ENCODE measurements at places on chromosomes 7 and 10.

GRCh38 chr10:131203456-131204357 lies 107.8 kb downstream of the TCERG1L start:
- DNase-seq: no peak

DNA sequence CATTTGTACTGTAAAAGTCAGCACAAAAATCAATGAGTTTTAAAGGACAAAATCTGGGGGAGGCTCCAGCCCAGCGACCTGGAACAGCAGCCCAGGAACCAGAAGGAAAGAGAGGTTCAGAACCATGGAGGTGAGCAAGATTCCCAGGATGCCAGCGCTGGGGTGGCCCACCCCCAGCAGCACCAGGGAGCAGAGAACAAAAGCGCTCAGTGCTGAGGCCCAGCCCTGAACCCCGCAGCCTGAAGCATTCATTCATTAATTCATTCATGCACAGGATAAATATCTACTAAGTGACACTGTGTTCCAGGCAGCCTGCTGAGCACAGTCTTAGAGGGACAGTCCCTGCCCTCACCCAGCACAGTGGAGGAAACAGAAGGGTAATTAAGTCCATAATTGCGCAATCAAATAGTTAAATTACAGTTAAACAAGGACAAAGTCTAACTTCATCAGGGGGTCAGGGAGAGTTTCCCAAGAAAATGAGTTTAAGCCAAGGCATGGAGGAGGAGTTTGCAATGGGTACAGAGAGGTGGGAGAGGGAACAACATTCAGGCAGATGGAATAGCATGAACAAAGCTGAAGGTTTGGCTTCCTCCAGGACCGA lies 202.3 kb downstream of the GRID1 start:
- no peak for DNase-seq

- no peak for DNase-seq
These were observed 113.2 kb downstream of the CDC14C start for GRCh38 chr7:49037346-49038210.

- no peak for DNase-seq
These were observed 39.9 kb downstream of the LDB3 start for GRCh38 chr10:86708068-86708782.

- no peak for DNase-seq
These were observed 496.9 kb downstream of the CCSER2 start for GRCh38 chr10:84825330-84825729.

GRCh38 chr7:41930538-41931262 lies 227.8 kb upstream of the INHBA start:
- no peak for DNase-seq

DNA sequence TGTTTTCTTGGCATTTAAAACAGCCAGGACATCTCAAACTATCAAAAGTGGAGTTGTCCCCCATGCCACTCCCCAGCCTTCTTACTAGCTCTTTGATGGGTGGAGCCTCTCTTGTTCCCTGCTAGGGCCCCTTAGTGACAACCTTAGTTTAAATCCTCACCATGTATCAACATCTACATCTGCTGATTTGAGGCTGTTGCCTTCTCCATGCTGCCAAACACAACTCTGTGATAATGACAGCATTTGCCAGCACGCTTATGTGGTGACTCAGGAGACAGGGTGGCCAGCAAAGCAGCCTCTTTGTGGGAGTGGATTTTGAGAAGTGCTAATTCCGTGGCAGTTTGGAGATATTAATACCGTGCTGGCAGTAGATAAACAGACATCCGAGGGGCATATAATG lies 145.4 kb downstream of the LRRC4 start:
- no peak for DNase-seq

GRCh38 chr10:28331841-28332240 lies 29.0 kb upstream of the MPP7 start:
- DNase-seq: no peak

DNA sequence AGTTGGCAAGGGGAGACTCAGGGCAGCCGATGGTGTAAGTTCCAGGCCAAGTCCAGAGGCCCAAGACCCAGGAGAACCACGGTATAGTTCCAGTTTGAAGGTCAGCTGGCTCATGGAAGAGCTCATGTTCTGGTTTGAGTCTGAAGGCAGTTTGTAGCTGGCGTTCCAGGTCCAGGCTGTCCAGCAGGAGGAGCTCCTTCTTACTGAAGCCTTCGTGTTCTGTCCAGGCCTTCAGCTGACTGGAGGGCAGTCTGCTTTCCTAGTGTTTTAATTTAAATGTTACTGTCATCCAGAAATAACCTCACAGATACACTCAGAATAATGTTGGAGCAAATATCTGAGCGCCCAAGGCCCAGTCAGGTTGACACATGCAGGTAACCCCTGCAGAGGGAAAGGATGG lies 4.2 kb downstream of the SUN1 start:
- DNase-seq: no peak

DNA sequence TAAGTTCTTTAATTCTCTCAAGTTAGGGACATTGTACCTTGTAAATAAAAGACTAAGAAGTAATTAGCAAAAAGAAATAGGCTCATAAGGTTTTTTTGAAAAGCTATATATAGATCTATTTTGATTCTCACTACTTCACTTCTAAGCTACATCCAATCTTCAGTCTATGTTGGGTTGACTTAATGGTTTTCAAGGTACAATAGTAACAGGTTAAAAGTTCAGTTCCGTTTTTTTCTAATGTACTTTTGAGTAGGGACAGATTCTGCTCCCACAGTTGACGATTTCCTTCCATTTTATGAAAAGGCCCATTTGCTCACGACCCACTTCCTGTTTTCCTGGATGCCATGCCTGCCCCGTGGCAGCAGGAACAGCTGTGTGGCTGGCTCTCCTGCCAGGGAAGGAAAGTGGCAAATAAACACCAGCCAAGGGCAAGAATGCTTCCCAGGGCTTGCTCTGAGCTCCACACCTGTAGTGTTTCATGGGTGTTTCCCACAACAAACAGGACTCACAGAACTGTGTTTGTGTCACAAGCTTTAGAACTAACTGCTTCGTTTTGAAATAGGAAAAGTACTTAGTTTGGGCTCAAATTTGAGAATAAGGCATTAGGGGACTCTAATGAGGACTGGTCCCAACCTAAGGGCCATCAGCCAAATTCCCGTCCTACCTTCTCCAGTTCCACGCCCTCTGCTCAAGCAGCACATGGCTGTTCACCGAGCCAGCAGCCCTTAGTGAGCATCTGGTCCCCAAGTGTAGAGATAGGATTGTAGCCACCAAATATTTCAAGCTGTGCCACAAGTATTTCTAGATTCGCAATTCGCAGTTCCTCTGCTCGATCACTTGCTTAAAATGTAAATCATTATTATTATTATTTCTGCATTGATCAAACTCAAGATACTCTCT lies 240.7 kb downstream of the COBL start:
- DNase-seq: no peak

- no peak for DNase-seq
These were observed 2.2 kb downstream of the ELAPOR2 start for GRCh38 chr7:87057210-87057609.

- no peak for DNase-seq
These were observed 94.0 kb upstream of the TARP start for GRCh38 chr7:38367301-38367890.

DNA sequence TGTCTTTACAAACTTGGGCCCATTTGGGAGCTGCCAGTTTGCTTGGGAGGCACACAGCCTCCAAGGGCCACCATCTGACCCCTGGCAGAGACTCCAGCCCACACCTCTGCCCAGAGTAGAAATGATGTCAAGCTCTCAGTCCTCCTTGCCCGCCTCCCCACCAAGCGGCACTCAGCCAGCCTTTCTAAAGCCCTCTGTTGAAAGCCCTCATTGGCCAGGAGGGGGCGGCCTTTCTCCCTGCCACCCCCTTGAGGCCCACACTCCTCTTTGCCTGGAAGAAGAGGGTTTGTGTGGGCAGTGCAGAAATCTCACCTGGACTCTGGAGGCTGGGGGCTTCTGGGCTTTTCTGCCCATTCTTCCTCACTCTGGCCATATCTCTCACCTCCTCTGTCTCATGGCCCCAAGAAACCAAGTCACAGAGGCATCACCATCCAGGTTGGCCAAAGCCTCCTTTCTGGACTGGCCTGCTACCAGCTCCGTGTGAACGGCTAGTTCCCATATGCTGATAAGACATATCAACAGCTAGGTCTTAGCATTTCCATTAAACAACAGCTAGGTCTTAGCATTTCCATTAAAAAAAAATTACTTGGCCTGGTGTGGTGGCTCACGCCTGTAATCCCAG lies 36.1 kb downstream of the UBTD1 start:
- no peak for DNase-seq

DNA sequence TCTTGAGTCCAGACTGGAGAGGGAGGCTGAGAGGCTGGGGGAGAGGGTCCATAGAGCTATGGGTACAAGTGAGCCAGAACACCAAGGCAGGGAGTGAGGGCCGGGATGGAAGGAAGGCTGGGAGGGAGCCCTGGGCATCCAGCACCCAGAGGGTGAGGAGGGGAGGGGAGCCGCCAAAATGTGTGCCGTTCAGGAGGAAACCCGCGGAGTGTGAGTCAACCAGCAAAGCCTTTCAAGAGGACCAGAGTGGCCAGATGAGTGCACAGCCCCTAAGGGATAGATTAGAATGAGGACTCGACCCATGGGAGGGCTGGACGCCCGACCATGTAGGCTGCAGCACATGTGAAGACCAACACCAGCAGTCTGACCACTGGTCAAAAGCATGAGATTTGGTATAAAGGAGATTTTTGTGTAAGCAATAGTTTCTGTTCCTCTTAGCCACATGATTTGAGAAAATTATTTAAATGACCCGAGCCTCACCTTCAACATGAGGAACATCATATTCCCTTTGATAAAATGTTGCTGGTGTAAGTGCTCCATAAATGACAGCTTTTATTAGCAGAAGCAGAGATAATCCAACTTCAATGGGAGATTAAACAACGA lies 179.7 kb upstream of the GRB10 start:
- DNase-seq: no peak

- DNase-seq: no peak
These were observed 82.0 kb downstream of the CHCHD3 start for GRCh38 chr7:132999845-133000244.

GRCh38 chr7:37732888-37733287 lies 49.3 kb downstream of the GPR141 start:
- no peak for DNase-seq

DNA sequence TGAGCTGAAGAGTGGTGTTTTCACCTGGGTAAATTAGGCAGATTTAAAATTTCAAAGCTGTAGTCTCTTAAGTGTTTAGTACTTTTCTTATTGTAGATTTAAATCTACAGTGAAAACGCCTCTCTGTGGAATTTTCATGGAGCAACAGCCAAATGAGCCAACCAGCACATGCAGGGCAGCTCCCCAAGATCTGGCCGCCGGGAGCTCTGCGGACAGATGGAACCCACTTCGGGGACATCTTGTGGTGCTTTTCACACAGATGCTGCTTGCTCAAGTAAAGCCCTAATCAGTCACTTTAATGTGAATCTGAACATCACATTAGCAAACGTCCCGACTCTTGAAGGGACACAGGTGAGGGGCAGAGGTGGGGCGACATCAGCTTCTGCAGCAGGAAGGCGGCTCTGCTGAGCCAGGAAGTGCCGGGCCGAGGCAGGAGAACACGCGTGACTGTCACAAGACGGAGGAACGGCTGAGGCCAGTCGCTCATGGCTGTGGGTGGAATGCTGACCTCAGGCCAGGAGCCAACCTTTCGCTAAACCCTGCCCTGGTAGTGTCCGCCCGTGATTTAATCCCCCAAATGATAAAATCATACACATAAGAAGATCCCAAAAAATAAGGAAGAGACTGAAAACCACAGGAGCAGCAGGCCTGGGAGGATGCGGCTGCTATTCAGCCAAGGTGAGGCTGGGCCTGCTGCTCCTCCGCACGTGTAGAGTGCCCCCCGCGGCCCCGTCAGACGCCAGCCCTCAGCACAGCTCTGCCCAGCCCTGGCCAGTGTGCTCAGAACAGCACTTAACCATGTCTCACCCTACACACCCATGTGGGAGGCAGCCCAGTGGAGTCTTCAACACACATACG lies 256.8 kb downstream of the ZMYND11 start:
- no peak for DNase-seq

DNA sequence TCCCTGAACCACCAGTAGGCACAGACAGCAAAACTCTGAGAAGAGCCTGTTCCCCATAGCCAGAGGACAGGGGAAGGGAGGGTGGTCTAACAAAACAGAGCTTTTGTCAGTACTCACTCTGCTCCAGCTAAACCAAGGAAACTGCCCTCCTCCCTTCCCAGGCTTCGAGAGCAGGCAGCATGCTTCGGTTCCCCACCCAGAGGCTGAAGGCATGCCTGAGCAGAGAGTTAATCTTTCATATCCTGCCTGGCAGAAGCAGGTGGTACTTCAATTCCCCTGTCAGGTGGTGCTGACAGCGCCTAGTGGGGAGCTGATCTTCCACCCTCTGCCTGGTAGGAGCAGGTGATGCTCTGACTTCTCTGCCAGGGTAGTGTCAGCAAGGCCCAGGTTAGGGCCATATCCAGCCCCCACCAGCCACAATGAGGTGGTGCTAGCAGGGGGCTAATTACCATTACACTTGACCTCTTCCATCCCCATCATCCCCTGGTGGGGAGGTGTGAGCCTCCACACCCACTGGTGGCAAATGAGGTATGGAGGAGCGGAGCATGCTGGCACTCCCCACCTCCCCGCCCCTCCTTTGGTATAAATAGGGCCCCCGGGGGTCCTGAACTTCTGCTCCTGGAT lies 35.1 kb downstream of the SDK1 start:
- DNase-seq: no peak

DNA sequence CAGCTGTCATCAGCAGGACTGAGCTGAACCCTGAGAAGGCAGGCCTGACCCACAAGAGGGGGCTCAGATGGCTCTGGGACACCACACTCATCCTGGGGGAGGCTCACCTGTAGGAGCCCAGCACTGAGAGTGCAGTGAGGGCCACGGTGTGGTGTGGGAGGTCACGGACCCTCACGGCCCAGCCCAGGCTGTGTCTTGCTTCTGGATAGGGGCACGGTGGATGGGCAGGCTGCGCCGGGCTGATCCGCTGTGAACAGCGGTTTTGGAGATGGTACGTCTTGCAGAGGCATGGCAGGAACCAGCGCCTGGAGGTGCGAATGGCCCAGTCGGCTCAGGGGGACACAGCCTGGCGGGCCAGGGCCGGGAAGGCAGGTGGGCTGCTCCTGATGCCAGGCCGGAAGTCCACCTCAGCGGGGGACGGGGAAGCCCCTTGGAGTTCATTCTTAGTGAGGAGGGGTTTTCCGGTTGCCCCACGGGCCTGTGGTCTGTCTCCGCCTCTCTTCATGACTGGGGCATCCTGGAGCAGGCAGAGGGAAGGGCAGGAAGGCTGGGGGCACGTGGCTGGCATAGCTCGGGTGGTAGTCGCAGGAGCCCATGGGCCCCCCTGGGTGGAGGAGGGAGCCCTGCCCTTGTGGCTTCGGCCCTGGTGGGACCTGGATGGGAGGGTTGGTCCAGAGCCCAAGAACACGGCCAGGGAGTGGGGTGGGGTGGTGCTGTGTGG lies 112.5 kb downstream of the UNCX start:
- no peak for DNase-seq

DNA sequence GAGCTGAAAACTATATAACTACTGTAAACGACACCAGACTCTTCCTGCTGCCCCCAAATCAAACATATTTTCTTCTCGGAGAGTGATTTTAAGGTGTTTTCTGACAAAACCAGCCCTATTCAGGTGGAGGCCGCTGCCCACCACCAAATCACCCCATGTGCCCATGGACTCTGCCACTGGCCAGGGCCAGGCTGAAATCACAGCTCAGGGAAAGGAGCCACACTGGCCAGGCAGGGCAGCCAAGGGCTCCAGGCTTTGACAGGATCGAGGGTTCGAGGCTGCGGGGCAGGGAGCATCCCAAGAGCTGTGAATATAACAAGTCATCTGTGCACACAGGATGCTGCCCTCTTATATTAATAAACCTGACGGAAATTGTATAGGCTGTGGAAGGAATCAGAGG lies 48.3 kb downstream of the OAT start:
- DNase-seq: no peak

Measured in effector memory CD8-positive, alpha-beta T cell (primary cell).